ENCODE measurements at places on chromosomes 1 and 21. TPM values are rescaled to one million over a fixed set of nuclear protein-coding genes. Genes with fewer than 3 reads are reported as not detected.
A peak's percentile ranks its signal among the peaks of the same experiment; 100 is the strongest.

- no peak for DNase-seq
Measured at GRCh38 chr21:34154878-34155277, 81.5 kb downstream of the MRPS6 start.

DNA sequence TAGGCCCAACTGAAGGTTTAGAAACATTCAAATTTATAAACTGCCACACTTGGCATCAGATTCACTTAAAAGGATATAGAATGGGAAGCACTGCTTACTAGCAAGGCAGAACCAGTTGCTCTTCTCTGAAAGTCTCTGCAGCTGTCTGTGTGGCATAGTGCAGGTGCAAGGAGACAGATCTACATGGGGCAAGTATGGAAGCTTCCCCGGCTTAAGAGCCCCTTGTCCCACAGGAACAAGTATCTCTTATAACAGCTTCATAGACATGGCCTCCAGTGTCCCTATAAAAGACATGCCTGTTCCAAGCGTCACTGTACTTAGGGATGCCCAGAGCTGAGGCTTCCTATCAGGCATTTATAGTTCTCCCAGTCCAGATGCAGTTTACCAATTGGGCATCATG, 26.5 kb downstream of the ZBTB8B start:
- no peak for DNase-seq

DNA sequence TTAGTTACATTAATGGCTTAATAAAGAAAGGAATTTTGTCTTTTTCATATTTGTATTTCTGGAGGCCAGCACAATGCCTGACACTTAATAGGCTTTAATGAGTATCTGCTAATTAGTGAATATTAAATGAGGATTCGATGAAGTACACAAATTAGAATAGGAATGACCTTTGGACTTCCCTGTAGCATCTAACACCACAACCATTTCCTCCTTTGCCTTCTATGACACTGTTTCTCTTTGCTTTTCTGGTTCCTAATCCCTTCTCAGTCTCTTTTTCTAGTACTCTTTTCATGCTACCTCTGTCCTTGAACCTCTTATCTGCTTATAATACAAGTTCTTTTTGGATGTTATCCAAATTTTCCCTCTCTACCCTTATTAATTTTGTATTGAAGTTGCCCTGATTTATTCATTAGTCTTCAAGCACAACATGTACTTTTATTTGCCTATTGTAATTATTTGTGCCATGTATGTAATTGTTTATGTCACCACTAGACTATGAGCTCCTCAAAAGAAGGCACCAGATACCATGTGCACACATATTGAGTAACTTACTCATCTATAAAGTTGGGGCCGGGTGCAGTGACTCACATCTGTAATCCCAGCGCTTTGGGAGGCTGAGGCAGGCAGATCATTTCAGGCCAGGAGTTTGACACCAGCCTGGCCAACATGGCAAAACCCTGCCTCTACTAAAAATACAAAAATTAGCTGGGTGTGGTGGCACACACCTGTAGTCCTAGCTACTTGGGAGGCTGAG, 23.8 kb downstream of the RPS27 start:
- DNase-seq, result no peak

GRCh38 chr1:174112489-174113162, 46.7 kb upstream of the RABGAP1L start:
- no peak for DNase-seq

- no peak for DNase-seq
Measured at GRCh38 chr1:119768778-119769177, at the start of gene HMGCS2. Gene HMGCS2, minus strand, starts transcription at chr1:119768905. Its CDS starts 61 bp downstream, at chr1:119768844.

- DNase-seq, result peak; percentile 42
Measured at GRCh38 chr1:84698151-84699110, 8.2 kb upstream of the SSX2IP start.

DNA sequence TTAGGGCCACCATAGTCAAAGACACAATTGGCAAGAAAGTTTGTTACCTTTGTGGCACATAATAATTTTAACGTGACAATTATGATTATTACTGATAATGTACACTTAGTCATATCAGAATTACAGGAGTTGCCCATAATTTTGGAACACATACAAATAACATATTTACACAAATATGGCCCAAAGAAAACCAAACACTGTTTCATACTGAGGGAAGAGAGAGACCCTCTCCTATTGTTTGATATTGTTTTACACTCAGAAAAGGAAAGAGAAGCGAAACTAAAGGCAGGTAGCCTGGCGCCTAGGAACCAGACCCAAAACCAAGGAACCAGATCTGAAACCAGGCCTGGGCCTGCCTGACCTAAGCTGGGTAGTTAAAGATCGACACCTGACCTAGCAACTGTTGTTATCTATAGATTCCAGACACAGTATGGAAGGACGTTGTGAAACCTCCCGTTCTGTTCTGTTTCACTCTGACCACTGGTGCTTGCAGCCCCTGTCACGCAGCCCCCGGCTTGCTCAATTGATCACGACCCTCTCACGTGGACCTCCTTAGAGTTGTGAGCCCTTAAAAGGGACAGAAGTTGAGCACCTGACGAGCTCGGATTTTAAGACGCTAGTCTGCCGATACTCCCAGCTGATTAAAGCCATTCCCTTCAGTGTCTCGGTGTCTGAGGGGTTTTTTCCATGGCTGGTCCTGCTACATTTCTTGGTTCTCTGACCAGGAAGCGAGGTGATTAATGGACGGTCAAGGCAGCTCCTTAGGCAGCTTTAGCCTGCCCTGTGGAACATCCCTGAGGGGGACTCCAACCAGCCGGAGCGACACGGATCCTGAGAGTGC, 27.9 kb downstream of the C1orf115 start:
- no peak for DNase-seq

DNA sequence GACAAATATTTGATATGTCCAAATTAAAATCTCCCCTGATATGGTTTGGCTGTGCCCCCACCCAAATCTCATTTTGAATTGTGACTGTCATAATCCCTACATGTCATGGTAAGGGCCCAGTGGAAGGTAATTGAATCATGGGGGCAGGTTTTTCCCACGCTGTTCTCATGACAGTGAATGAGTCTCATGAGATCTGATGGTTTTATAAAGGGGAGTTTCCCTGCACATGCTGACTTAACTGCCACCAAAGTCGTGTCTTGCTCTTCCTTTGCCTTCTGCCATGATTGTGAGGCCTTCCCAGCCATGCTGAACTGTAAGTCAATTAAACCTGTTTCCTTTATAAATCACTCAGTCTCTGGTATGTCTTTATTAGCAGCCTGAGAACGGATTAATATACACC, 207.0 kb downstream of the BARHL2 start:
- no peak for DNase-seq

Gene CFAP126
- not detected for polyA plus RNA-seq

Gene BRINP3
- polyA plus RNA-seq, result not detected

Gene CR1
- 0.12 TPM for polyA plus RNA-seq

Gene RAB25
- 159 TPM for polyA plus RNA-seq

Gene BTBD19
- 2.2 TPM for polyA plus RNA-seq
